Fibroblast of villous mesenchyme (primary cell): ENCODE measurements at places on chromosomes 16 and 17. TPM values are rescaled to one million over a fixed set of nuclear protein-coding genes. Genes with fewer than 3 reads are reported as not detected.
A peak's percentile ranks its signal among the peaks of the same experiment; 100 is the strongest.

FNDC8 gene
- total RNA-seq: not detected in 2 replicates

ELMO3 gene
- 0.43 and 0.64 TPM in 2 replicates for total RNA-seq

ACSM2A gene
- total RNA-seq: not detected in 2 replicates

NOS2 gene
- total RNA-seq: not detected in 2 replicates

KRT39 gene
- total RNA-seq: not detected in 2 replicates

TNP2 gene
- not detected in 2 replicates for total RNA-seq

DNA sequence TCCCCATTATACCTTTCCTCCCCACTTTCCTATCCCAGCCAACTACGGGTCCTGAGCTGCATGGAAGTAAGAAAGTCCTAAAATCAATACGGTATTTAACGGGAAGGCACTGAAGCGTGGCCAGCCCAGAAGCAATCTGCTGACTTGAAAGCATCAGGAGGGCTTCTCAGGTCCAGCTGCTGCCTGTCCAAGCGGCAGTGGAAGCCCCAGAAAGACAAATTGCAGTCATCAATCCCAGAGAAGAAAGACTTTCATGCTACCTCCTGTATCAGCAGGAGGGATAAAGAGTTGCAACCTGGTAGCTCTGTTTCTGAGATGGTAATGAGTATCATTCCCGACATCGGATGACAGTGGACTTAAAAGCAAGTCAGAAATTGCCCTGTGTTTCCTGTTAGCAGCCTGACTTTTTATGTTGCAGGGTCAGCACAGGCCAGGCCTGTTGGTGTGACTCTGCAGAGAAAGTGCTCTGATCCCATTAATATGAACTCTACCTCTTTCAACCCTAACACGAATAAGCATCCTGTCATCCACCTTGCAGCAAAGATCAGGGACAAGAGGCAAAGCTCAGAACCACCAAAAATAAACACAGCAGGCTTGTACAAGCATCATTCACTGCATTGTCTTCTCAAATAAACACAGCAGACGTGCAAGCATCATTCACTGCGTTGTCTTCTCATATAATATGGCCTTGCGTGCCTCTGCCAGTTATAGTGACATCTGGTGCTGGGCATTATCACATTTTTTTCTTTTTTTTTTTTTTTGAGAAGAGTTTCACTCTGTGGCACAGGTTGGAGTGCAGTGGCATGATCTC lies 358.6 kb upstream of the CDH11 start:
- DNase-seq: no peak

DNA sequence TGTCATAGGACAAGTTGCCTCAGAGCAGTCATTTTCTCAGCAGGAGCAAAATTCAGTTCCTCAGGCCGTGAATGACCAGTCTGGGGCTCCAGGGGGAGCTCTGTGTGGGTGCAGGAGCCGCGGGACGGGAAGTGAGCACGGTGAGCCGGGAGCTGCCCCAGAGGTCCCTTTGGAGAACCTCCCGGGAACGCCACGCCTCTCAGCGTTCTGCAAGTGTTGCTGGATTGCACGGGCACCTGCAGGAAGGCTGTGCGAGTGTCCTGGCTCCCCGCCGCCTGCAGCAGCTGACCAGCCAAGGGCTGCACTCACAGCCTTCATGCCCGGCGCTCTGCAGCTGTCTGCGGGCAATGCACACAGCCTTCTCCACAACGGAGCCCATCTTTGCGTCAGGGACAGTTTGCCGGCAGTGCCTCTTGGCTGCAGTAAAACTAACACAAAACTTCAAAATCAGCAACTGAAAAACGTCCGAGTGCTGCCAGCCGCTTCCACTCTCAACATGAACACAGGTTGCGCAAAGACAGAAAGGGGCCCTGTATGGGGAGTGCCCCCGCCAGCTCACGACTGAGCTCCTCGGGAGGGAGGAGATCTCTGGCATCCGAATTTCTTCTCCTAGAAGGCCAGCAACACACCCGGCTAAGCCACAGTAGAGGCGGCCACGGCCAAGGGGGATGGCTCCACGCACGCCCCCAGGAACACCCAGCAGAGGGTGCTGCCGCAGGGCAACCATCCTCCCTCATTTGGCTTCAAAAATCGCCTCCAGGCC lies 16.0 kb downstream of the NDUFAF8 start:
- DNase-seq: peak; percentile 87

- DNase-seq: peak; percentile 41
Observed at GRCh38 chr17:81241648-81242420, 2.7 kb downstream of the NDUFAF8 start.

DNA sequence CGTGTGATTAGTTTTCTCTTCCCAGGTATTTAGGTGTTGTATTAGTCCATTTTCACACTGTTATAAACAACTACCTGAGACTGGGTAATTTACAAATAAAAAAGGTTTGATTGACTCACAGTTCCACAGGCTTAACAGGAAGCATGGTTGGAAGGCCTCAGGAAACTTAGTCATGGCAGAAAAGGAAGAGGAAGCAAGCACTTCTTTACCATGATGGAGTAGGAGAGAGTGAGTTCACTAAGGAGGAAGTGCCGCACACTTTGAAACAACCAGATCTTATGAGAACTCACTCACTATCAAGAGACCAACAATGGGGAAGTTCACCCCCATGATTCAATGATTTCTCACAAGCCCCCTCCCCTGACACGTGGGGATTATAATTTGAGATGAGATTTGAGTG lies 1343.7 kb upstream of the GOT2 start:
- DNase-seq: no peak

DNA sequence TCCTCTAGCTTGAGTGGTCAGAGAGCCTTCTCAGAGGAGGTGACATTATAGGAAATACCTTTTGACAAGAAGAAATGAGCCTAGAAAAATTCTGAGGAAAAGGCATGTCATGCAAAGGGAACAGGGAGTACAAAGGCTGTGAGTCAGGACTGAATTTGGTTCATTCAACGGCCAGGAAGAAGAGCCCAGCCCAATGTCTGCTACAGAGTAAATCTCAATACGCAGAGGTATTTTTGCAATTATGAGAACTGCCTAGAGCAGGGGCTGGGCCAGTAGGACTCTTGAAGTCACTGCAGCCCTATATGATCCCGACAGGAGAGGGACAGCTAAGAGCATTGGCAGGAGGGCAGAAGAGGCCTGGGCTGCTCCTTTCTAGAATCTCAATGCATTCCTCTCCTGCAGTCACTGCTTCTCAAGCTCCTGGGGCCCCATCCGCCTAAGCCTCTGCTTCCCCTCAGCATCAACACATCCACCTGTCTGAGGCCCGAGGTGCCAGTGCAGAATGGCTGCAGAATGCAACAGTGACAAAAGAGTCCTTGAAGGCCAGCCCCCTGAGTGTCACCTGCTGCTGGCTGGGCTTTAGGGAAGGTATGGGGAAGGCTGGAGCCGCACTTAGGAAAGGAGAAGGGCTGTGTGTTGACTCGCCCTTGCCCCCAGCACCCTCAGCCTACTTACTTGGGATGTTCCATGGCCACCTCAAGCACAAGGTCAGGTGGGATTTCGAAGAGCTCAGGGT lies 20.1 kb downstream of the NOS2 start:
- no peak for DNase-seq

DNA sequence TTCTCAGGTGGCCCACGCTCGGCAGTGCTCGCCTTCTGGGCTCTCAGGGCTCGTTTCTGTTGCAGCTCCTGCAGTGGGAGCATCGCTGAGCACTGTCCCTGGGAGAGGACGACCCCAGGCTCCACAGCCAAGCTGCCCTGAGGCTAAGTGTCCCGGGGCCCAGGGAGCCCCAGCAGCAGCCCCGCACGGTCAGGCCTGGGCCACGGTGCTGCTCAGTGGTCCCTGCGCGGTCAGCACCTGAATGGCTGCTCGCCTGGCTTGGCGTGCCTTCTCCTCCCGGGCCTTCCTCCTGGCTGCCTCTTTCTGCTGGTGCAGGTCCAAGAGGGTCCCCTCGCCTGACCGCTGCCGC lies 23.3 kb downstream of the CEP131 start:
- DNase-seq: no peak
